ENCODE measurements at places on chromosomes 16 and 17. TPM values are rescaled to one million over a fixed set of nuclear protein-coding genes. Genes with fewer than 3 reads are reported as not detected.

DNA sequence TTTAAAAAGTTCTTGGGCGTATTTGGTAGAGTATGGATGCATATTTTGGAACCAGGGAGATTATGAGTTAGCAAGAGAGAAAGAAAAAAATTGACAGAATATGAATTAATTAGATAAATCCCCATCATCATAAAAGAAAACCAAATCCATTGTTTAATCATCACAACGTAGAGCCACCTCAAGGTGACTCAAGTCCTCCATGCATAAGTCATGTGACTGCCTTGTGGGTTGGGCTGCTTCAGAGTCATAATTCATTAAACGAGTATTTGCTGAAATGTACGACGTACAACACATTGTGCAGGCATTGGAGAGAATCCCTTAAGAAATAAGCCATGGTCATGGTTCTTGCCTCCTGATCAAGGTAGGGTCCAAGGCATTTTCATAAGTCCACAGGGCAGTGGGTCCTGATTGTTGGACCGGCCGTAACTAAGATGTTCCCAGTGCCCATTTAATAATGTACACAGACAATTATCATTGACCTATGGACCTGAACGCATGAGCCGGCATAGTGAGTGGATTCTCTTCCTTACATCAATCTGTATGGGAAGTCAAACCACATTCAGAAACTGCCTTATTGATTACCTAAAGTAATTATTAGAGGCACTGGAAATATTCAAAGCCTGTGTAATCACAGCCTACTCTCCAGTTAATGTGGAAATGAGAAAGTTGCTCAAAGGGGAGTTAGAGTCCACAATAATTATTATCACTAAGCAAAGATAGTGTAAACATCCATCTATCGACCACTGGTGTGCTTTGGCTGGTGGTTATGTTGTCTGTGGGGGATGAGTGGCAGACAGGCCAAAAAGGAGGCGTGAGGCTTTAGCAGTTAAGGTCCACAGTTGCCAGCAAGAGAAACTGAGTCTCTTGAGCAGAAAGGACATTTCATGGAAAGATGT lies 165.4 kb downstream of the PITPNC1 start:
- DNase-seq: no peak

- DNase-seq: no peak
These were observed 467.7 kb downstream of the SOX9 start for GRCh38 chr17:72588561-72588960.

- no peak for DNase-seq
These were observed 141.2 kb downstream of the WWOX start for GRCh38 chr16:78240459-78241222.

DNA sequence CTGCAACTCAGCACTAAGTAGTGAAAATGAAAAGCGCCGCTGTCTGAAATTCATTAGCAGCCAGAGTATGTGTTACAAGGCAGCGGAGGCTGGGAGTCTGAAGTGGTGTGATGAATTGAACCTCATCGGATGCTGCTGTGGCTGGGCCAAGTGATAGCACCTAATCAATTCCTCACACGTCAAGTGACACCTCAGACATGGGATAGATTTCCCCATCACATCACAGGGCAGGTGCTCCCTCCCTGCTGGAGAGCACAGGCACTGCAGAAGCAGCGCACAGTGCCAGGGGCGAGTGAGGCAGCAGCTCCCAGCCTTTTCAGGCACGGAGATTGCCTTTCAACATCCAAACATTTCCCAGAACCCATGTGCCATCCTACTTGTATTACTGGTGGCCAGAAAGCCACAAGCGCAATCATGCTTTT lies 32.2 kb downstream of the DRC3 start:
- DNase-seq: no peak

DNA sequence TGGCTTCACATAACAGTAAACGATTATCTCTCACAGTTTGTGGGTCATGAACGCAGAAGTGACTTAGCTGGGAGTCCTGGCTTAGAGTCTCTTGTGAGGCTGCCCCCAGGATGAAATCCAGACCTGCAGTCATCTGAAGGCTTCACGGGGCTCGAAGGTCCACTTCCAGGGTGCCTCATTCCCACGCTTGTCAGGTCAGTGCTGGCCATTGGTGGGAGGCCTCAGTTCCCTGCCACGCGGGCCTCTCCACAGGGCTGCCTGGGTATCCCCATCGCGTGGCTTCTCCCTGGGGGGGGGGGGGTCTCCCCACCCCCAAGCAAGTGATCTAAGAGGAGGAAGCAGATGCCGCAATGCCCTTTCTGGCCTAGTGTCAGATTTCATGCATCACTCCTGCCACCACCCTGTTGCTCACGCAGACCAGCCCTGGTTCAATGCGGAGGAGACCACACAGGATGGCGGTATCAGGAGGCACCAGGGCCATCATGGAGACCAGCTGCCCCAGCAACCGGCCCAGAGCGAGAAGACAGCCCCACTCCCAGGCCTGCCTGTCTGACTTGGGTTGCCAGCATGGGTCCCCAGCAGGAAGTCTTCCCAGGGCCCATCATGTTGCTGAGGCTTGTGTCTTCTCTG lies 77.3 kb upstream of the CDH5 start:
- DNase-seq: no peak

DNA sequence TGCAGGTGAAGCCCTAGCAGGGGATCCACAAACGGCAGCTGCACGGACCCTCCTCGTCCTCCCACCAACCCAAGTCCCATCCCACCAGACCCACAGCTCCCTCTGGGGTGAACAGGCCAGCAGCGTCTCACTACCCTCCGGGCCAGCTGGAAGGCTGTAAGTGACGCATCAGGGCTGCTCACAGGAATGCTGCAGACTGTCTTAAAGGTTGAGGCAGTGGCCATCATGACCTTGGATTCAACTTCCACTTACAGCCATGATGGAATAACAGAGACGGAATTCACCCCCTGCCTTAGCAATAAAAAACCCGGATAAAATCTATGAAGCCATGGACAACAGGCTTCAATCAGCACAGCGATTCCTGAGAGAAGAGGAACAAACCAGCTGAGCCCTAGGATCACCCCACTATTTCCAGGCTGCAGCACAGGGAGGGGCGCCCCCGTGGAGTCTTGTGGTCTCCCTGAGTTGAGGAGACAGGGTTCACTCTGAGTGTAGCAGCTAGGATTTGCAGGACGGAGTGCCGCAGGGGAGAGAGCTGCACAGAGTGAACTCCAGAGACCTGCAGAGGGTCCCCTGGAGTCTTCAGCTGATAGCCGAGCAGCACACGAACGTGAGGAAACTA lies 10.5 kb downstream of the FAM83G start:
- no peak for DNase-seq

The CEP131 gene
- 11.1 TPM for total RNA-seq

The PTGES3L gene
- 50.6 TPM for total RNA-seq

Data from Right ventricle myocardium superior (tissue), 1 donor.